ENCODE measurements at places on chromosomes 2 and 18.

GRCh38 chr2:237790353-237790752 is 8.2 kb upstream of the RBM44 start:
- DNase-seq, result no peak

DNA sequence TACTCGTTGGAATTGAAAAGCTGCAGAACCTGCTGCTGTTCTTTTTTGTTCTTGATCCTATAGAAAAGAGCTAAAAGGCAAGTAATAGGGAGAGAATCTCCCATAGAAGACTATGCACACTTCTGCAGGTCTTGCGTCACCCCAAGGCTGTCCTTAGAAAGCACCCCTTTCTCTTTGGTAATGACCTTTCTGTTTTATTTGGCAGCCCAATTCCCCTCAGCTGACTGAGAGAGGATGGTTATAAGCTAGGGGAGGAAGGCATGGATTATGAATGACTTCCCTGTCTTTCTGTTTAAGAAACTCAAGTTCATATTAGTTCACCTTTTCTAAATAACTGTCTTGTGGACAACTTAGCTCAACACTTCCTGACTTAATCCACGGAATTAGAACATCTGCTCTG is 122.9 kb downstream of the TXNL1 start:
- no peak for DNase-seq

DNA sequence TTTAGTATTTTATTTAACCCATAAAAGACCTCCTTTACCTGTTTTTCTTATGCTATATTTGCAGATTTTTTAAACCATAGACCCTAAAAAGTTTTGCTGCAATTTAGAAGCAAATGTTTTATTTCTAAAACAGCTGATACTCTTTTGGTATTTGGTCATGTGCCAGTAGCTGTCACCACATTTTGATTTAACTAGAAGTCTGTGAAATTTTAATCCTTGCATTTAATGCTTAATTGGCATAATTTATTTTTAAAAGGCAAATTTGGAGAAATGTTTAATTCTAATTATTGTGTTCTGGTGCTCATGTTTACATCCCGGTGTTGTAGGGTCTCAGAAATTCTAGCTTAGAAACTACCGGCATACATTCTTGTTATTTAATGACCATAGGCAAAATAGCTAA is 111.8 kb downstream of the TTC27 start:
- no peak for DNase-seq

GRCh38 chr2:122596598-122596997 is 841.1 kb downstream of the TSN start:
- no peak for DNase-seq

- no peak for DNase-seq
Observed at GRCh38 chr18:75839041-75839440, 411.5 kb upstream of the SMIM21 start.

GRCh38 chr2:70978341-70979179 is at the start of gene ANKRD53:
TSS of gene ANKRD53 (plus strand) at chr2:70978630. CDS start at chr2:70978646, 16 bp downstream.
- DNase-seq, result no peak

GRCh38 chr2:30040147-30040546 is 106.7 kb upstream of the YPEL5 start:
- DNase-seq, result no peak

DNA sequence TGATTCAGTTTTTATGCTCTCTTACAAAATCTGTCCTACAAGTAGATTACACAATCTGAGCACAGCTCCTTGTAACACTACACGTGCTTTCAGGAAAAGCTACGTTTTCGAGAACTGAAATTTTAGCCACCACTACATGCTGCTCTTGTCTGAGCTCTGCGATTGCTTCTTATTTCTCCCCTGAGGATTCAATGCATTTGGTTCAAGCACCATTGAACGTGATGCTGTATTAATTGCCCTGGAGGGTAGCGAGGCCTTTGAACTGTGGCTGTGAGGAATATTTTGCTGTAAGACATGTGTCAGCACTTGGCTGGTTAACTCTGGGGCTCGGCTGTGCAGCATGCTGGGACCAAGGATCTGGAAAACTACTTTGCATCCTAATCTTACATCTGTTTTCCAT is 405.8 kb downstream of the EPHA4 start:
- no peak for DNase-seq

DNA sequence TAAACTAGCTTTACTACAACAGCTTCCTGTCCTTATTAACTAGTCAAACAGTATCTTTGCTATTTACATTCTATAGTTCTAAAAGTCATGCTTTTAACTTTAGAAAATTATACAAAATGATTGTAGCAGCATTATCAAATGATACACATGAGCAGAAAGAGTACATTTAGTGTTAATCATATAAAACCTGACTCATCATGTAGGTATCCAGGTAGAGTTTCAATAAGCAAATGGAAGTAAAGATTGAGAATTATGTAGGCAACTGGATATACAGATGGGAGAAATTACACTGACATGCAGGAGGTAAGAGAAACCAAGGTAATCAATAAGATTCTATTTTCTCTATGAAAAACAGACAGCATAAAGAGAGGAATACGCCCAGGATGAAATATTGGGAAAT is 33.8 kb downstream of the TRIP12 start:
- DNase-seq, result no peak

DNA sequence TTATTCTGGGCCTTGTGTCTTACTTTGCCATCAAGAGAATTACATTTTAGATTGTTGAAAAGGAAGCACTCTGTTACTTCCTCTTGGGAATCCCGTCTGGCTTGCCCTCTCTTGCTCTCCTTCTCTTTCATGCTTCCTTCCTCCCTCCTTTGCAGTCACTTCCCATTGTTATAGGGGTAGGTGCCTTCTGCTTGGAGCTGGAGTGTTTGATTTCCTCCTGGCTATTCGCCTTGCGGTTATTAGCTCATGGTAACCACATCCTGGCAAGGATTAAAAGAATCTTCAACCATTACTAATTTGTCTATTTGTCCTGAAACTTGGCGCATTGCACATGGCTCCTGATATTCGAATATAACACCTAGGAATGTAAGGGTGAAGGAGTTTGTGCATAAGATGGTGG is 115.0 kb downstream of the CERS6 start:
- no peak for DNase-seq

DNA sequence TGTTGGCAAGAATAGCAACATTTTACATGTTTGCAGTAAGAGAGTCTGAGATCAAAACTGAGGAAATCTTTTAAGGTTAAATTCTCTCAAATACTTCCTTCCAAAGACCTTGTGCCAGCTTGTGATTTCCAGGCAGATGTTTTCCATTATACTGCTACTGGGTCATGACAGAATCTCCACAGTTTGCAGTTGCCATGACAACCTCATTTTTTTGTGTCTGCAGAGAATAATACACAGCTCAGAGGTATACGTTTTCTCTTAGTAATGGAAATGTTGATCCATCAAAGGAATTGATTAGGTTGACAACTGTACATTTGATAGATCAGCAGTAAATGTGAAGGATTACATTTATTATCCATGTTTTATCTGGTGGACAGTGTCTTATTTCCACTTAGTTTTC is 29.1 kb upstream of the CSRNP3 start:
- no peak for DNase-seq

Data from activated CD4-positive, alpha-beta T cell treated with anti-CD3 and anti-CD28 coated beads for 24 hours (primary cell).